Foreskin keratinocyte (primary cell): ENCODE measurements at places on chromosomes 11 and 22.

DNA sequence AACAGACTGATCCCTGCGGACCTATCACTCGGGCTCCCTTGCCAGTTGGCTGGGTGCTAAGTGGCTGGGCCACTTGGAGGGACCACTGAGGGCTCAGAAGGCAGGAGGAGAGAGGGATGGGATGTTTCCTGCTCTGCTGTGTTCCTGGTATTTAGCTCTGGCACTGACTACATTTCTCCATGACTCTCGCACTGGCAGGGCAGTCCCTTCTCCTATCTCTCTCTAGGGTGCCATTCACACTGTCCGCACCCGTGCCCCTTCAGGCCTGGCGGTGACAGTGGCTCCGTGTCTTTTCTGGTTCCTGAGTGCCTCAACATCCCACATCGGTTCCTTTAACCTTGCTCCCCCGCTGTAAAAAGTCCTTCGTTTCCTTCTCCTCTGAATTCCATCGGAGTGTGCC lies 31.6 kb upstream of the CECR2 start:
- no peak for DNase-seq

- no peak for DNase-seq
These were observed 7.8 kb upstream of the DUSP18 start for GRCh38 chr22:30675436-30675835.

DNA sequence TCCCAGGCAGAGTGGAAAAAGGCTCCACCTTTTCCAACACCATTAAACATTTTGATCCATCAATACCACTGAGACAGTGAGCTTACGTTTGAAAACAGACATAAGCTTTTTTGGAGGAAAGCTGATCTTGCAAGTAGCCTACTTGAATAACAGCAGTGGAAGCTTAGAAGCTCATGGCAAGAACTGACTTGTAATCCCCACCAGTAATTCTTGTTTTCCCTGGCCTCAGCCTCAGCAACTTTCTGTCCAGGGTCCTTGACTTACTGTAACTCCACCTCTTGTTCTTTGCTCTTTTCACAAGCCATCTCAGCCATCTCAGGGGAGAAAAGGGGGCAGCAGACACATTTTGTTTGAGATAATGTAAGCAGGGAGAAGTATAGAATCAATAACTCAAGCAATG lies 12.3 kb upstream of the MPZL2 start:
- DNase-seq, result peak; percentile 69

- no peak for DNase-seq
These were observed 5.4 kb upstream of the OR51A2 start for GRCh38 chr11:4960877-4961276.

DNA sequence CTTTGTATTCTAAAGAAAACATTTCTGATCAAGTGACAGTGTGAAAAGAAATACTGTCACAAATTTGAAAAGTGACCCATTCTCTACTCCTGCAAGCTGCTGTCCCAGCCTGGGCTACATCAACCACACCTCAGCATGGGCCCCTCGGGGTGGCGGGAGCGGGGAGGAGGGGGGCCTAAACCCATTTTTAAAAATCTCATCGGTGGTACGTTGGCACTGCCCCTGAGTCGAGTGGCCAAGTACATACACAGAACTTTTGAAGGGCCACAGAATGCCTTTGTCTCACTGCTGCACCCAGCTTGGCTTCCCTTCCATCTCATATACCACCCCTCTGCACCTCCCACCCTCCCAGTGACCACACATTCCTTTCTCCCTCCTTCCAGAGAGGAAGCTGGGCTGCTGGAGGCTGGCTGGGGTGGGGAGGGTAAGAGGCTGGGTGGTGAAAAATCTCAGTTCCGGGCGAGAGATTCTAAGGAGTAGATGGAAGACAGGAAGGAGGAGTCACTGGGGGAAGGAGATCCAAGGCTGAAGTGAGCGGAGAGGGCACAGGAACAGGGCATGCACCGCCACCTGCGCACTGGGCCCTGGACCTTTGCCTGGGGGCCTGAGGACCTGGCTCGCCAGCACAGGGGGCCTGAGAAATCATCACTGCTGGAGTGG lies 21.1 kb downstream of the FXYD6 start:
- no peak for DNase-seq

DNA sequence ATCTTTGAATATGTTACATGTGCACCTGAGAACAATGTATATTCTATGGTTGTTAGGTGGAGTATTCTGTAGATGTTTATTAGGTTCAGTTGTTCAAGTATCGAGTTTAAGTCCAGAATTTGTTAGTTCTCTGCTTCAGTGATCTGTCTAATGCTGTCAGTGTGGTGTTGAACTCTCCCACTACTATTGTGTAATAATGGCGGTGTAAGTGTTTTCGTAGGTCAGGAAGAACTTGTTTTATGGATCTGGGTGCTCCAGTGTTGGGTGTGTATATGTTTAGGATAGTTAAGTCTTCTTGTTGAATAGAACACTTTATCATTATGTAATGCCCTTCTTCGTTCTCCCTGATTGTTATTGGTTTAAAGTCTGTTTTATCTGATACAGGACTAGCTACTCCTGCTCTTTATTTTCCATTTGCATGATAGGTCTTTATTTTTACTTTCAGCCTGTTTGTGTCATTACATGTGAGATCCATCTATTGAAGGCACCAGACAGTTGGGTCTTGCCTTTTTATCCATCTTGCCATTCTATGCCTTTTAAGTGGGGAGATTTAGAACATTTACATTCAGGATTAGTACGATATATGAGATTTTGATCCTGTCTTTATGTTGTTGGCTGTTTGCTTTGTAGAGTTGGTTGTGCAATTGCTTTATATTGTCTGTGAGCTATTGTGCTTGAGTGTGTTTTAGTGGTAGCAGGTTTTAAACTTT lies 121.6 kb downstream of the DDX10 start:
- no peak for DNase-seq

DNA sequence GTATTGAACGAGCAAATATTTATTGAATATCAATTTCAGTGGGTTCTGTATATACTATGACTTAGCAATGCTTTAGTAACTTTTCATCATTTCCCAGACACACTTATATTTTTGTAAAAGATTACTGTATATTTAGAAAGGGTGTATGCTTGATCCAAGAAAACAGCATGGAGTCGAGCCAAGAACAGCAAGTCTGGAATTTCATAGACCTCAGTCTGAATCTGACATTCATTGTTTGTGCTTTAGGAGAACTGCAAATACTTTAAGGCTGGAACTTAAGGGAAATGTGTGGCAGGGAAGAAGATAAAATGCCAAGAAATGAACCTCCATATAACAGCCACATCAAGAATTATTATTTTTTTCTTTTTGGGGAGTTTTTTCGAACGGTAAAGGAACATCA lies 1156.8 kb downstream of the LRRC4C start:
- DNase-seq, result no peak

DNA sequence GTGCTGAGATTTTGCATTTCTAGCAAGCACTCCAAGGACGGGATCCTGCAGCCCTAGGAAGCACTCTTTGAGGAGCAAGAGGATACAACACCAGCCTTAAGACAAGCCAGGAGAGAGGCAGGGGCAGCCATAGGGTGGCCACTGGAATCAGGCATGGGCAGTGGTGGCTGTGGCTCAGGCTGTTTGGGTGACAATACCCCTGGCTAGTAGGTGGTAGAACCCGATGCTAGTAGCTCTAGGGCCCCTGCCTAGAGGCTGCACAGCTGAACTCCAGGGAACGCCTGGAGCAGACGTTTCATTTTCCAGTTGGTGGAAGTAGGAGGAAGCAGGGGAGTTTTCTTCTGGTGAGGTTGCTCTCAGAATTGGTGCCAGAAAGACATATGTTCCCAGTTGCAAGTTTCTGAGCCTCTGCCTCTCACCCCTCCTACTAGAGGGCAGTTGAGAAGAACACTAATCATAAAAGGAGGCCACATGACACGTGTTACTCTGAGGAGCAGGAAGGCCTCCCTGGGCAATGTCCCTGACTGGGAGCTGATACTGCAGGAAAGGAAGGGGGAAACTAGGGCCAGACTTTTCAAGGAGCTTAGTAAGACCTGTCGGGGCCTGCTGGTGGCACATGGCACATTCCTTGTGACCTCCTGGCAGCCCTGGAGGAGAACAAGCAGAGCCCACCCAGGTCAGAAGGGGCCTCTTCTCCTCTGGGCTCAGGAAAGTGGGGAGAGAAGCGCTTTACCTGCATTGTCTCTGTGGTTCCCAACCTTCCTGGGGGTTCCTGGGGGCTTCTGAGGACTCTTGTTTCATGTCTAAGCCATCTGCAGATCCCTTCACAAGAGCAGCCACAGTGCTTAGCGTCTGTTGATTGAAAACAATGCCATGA lies 56.6 kb upstream of the DRD2 start:
- DNase-seq, result no peak

DNA sequence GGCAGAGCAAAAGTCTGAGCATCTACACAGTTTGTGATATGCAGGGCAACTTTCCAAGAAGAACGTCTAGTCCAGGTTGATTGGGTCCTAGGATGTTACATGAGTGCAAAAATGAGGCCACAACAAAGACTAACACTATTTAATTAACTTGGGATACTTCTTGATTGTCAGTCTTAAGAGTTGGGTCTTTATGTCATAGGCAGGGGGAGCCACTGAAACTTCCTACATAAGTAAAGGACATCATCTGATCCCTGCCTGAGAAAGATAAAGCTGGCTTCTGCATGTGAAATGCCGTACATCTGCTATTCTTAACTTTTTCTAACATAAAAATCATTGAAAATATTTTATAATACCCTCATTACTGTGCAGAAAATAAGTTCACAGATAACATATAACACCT lies 525.5 kb downstream of the NTM start:
- no peak for DNase-seq

- DNase-seq, result no peak
These were observed 408 bp downstream of the PPP2R5B start for GRCh38 chr11:64924910-64925284.
